ENCODE measurements at places on chromosomes 1 and 21.

- no peak for DNase-seq
Measured at GRCh38 chr21:42493109-42494060, 2.6 kb downstream of the RSPH1 start.

GRCh38 chr1:119141020-119141424 is 569 bp upstream of the WARS2 start:
- DNase-seq = peak; percentile 28

DNA sequence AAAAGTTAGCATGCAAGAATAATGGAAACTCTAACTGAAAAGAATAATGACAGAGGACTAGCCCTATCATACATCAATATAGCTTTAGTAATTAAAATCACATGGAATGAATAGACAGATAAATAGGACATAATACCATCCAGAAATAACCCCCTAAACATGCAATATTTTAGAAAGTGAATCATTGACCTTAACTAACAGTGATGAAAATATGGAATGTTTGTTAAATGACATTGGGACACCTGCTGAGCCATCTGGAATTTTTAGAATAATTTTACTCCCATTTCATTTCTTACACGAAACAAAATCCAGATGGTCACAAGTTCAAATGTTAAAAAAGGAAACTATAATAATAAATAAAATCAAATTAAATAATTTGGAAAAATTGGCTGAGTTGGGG is 53.1 kb upstream of the FMO3 start:
- no peak for DNase-seq

- DNase-seq = no peak
Measured at GRCh38 chr1:171455967-171456366, 29.4 kb upstream of the PRRC2C start.

GRCh38 chr1:117003223-117003875 is 1.8 kb downstream of the CD101 start:
- DNase-seq = no peak

DNA sequence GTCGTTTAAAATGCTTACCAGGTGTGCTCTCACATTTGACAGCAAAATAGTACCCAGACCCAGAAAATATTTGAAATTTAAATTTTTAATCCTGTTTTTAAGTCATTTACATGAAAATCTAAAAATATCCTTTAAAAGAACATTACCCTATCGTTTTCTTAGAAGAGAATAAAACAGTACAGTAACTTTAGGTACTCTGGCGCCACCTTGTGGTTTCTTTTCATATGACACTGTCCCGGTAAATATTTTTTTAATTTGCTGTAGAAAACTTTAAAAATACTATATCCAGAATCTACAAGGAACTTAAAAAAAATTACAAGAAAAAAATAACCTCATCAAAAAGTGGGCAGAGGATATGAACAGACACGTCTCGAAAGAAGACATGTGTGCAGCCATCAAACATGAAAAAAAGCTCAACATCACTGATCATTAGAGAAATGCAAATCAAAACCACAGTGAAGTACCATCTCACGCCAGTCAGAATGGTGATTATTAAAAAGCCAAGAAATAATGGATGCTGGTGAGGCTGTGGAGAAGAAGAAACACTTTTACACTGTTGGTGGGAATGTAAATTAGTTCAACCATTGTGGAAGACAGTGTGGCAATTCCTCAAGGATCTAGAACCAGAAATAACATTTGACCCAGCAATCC is 129.2 kb downstream of the RGS21 start:
- peak; percentile 56 for DNase-seq

DNA sequence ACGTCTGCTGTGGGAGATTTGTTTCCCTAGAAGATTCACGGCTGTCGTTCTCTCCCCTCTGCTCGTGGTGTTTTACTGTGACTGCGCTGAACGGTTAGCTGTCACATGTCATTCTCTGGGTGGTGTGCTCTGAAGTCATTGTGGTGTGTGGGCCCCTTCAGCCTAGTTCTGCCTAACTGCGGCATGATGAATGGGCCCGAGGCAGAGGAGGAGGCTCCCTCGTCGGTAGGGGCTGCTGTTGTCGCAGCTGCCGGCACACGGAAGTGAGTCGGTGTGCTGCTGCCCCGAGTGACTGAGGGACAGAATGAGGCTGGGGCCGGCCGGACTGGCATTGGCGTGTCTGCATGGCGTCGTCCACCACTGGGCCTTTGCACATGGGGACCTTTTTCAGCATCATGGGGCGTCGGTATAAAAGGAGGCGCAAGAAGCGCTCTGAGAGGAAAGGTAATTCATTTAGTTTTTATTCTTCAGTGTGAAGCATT is 77.9 kb downstream of the ADARB1 start:
- DNase-seq = peak; percentile 56

GRCh38 chr21:25965951-25966707 is 204.4 kb downstream of the APP start:
- DNase-seq = no peak

- DNase-seq = peak; percentile 70
Measured at GRCh38 chr1:39410915-39411436, 80.5 kb upstream of the BMP8A start.

GRCh38 chr1:196593955-196594354 is 14.3 kb downstream of the KCNT2 start:
- no peak for DNase-seq

DNA sequence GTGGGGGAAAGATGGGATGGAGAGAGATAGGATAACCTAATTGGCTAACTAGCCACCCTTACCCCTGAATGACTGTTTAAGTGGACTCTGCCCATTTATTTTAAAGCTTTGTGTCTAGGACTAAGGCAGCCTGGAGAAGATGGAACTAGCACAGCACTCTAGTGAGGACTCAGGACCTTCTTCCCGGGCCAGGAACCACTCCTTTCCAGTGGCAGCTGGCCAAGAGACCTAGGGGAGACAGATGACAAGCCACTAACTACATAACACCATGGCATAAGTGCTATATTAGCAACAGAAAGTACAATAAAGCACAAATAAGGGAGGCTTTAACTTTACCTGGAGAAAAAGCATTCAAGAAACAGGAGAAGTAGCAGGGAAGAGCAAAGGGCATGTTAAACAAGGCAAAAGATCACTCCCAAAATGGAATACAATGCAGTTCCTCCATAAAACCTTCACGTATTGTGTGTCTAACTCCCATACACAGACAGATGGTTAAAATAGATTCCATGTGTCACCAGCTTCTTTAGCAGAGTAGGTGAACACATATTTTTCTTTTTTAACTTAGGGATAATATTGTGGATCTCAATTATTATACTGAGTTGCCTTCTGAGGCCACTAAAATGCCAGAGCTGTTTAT is 20.6 kb downstream of the CLCA1 start:
- no peak for DNase-seq

DNA sequence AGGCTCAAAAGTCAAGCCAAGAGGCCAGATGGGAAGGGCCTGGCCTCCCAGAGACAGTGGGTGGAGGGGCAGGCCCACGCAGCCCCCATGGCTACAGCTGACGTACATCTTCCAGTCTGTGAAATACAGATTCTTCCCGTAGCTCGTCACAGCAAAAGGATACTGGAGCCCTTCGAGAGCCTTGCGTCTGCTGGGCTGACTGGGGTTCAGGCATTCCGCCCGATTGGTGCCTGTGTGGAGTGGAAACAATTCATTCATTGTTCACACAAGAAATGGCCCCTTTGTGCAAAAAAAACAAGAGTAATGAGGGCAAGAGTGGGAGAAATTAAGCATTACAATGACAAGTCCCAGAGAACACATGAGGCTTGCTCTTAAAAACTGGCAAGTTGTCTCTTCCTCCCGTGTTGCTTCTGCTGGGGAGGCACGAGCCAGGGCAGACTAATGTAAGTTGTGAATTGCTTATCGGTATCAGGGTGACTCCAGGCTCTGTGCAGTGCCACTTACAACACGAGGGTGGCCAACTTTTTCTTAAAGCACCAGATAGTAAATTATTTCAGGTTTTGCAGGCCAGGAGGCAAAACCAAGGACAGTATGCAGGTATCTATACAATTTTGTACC is 85.1 kb downstream of the NID1 start:
- no peak for DNase-seq

DNA sequence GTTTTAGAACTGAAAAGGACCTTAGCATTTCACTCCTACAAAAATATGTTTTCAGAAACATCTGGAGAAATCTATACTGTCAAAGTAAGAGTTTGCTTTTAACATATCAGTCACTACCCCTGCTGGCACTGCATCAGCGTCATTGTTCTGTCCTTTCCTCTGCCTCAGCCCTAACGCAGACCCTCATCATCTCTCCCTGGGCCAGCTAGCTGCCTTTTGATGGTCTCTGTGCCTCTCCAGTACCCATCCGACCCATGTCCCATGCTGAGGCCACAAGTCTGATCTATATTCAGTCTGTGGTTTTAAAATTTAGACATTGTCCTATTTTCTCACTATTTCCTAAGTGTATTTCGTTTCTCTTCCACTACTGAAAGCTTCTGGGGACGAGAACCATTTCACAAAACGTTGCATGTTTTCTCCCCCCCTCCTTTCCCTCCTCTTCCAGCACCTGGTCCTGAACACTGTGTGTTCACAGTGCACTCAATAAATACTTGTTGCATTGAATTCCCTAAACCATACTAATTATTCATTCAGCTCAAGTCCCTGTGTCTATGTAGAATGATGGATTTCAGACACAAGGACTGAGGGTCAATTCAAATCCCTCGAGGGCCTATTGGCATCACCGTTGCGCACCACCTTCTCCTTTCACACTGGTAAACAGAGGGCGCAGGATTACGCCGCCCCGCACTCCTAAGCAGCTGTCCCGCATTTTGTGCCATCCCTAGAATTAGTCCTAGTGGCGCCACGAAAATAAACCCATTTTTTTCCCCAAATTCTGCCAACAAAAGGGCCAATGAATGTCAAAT is 53.4 kb downstream of the CD2 start:
- no peak for DNase-seq

DNA sequence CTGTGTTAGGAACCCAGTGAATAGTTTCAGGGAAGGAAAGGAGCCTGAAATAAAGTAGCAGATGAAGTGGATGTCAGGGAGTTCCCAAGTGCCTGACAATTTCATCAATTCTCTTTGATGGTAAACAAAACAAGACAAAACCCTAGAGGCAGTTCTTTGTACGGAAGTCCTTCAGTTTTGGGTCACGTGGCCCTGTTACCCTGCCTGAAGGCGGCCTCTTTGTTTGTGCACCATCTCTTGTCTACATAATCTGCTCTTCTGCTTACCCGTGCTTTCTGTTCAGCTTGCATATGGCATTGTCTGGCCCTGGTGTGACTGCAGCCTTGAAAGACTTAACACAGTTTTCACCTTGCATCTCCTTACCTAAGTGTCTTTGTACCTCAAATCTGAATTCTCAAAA is 166.7 kb upstream of the DUSP10 start:
- no peak for DNase-seq

- no peak for DNase-seq
Measured at GRCh38 chr1:39047374-39048229, 21.5 kb downstream of the NDUFS5 start.

- DNase-seq = no peak
Measured at GRCh38 chr1:216600730-216601609, 122.3 kb downstream of the ESRRG start.

DNA sequence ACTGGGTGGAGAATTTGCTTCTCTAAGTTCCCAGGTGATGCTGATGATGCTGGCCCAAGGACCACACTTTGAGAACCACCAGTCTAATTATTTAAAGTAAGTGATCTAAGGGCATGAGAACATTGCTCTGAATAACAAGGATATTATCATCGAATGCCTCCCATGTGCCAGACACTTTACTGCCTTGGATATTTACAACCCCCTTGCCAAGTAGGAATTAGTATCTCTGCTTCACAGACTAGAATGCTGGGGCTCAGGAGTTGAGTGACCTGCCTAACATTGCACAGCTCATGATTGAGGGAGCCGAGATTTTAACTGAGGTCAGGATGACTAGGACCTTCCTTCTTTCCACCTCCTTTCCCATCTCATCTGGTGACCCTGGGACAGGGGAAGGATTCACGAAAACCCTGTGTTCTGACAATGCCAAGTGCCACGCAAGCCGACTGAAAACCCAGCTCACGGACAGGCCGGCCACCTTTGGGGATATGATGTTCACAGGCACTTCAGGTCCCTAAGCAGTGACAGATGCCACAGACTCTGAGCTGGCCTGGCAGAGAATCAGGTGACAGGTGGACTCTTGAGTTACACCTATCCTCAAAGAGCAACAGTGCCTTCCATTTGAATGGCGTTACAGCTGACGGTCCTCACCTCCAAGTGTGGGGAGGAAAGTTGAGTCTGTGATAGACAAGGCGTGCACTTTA is 230.7 kb downstream of the TOMM20 start:
- DNase-seq = no peak

DNA sequence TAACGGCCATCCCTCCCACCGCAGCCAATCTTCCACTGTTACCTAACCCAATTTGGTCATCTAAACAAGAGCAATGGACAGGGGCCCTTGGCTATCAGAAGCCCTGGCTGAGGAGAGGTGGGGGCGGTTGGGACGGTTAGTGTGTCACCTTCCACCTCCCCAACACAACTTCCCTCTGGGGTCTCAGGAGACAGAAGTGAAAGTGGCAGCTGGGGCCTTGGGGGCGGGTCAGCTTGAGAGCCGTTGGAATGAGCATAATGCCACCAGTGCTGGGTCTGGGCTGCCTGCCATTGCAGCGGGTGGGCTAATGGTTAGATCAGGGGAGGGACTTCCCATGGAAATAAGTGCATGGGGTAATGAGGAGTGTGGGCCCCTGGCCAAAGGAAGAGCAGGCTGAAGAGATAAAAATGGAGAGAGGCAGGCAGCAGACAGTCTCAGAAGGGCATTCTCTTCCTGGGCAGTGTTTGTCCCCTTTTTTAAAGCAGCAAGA is 7.9 kb downstream of the MEF2D start:
- DNase-seq = no peak

- DNase-seq = no peak
Measured at GRCh38 chr1:245031041-245031440, 123.7 kb upstream of the KIF26B start.

GRCh38 chr1:199155166-199156019 is 516.6 kb downstream of the PTPRC start:
- DNase-seq = no peak

- DNase-seq = no peak
Measured at GRCh38 chr1:165632491-165632890, 1.5 kb downstream of the MGST3 start.

GRCh38 chr1:218424502-218424901 is 79.4 kb downstream of the TGFB2 start:
- DNase-seq = no peak

DNA sequence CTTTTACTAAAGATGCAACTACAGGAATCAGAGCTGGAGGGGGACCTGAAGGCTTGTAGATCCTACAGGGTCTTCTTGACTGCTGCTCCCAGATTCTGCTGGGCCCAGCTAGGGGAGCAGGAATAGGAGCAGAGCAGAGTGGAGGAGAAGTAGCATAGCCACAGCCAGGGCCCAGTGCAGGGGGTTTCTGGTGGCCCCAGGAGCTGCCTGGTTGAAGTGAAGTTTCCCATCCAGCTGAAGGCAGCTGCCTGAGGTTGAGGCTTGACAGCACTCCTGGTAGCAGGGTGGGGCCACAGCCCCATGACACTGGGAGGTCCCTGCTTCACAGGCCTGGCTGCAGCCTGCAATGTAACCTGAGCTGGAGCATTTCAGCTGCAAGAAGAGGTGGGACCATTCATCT is 2.0 kb upstream of the INPP5B start:
- DNase-seq = no peak

DNA sequence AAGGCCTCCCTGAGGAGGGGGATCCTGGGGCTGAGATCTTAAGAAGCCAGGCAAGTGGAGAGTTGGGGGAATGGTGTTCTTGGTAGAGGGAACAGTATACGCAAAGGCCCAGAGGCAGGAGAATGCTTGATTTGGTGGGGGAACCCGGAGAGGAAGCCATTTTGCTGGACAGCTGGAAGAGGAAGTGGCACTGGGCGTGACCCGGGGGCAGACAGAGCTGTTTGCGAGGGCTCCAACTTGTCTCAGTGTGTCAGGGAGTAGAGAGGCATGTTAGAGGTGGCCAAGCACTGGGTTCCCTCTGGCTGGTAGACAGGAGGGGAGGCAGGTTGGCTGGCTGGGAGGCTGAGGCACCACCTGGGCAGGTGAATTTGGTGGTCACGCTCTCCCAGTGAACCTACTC is 96.3 kb upstream of the ACTL8 start:
- no peak for DNase-seq
